ENCODE measurements at places on chromosomes 2 and 18. TPM values are rescaled to one million over a fixed set of nuclear protein-coding genes. Genes with fewer than 3 reads are reported as not detected.

CXCR4 gene
- total RNA-seq: 95.7 TPM

CYTIP gene
- 1.8 TPM for total RNA-seq

SERPINB2 gene
- 2.0 TPM for total RNA-seq

ONECUT2 gene
- 10.5 TPM for total RNA-seq

Measured in camera-type eye (tissue), 1 donor.